ENCODE measurements at places on chromosomes 1 and 21. TPM values are rescaled to one million over a fixed set of nuclear protein-coding genes. Genes with fewer than 3 reads are reported as not detected.

TRIM45 gene
- 0.30 TPM for total RNA-seq

FLG2 gene
- not detected for total RNA-seq

EPHA10 gene
- 0.80 TPM for total RNA-seq

FAM72D gene
- total RNA-seq: not detected

RSPH1 gene
- 68.4 TPM for total RNA-seq

GJA8 gene
- total RNA-seq: not detected

CFHR5 gene
- total RNA-seq: not detected

CLCC1 gene
- 27.5 TPM for total RNA-seq

ANKRD45 gene
- total RNA-seq: 4.3 TPM

LCE1F gene
- total RNA-seq: not detected

GSTM5 gene
- 1.4 TPM for total RNA-seq

SPRR1A gene
- not detected for total RNA-seq

FAM89A gene
- 24.3 TPM for total RNA-seq

SH3BGRL3 gene
- 108 TPM for total RNA-seq

GALE gene
- total RNA-seq: 61.5 TPM

CCNL2 gene
- 243 TPM for total RNA-seq

CHODL gene
- 0.27 TPM for total RNA-seq

HAO2 gene
- 0.30 TPM for total RNA-seq

PPIAL4G gene
- not detected for total RNA-seq

SERINC2 gene
- total RNA-seq: 40.1 TPM

DMBX1 gene
- not detected for total RNA-seq

ZYG11A gene
- not detected for total RNA-seq

TMEM52 gene
- 2.7 TPM for total RNA-seq

RGS4 gene
- not detected for total RNA-seq

ASAP3 gene
- total RNA-seq: 47.1 TPM

CFAP74 gene
- 4.7 TPM for total RNA-seq

RHEX gene
- 1.4 TPM for total RNA-seq

RIMKLA gene
- total RNA-seq: 10.4 TPM

ITLN2 gene
- 38.7 TPM for total RNA-seq

NGF gene
- total RNA-seq: not detected

Data from upper lobe of left lung (tissue), 6 donors.